ENCODE measurements at places on chromosomes 12 and 14. TPM values are rescaled to one million over a fixed set of nuclear protein-coding genes. Genes with fewer than 3 reads are reported as not detected.

Gene DAO
- polyA plus RNA-seq, result 35.5 TPM

Gene KRT83
- polyA plus RNA-seq, result not detected

Gene CCDC196
- polyA plus RNA-seq, result 0.65 TPM

Gene C14orf39
- polyA plus RNA-seq, result not detected

Gene NEMF
- polyA plus RNA-seq, result 284 TPM

Gene RD3L
- polyA plus RNA-seq, result 3.6 TPM

Gene TSPAN9
- polyA plus RNA-seq, result 3.7 TPM

Gene AQP6
- polyA plus RNA-seq, result not detected

Gene STAB2
- polyA plus RNA-seq, result not detected

Gene HAL
- polyA plus RNA-seq, result not detected

Gene MEG3
- 225 TPM for polyA plus RNA-seq

Gene DIO2
- polyA plus RNA-seq, result 0.78 TPM

Gene SLC22A17
- 46.4 TPM for polyA plus RNA-seq

Gene PRR4
- 22.1 TPM for polyA plus RNA-seq

Gene CCDC177
- 0.13 TPM for polyA plus RNA-seq

Gene ITGB7
- not detected for polyA plus RNA-seq

Data from Purkinje cell (primary cell).